ENCODE measurements at places on chromosomes 2 and 18.

DNA sequence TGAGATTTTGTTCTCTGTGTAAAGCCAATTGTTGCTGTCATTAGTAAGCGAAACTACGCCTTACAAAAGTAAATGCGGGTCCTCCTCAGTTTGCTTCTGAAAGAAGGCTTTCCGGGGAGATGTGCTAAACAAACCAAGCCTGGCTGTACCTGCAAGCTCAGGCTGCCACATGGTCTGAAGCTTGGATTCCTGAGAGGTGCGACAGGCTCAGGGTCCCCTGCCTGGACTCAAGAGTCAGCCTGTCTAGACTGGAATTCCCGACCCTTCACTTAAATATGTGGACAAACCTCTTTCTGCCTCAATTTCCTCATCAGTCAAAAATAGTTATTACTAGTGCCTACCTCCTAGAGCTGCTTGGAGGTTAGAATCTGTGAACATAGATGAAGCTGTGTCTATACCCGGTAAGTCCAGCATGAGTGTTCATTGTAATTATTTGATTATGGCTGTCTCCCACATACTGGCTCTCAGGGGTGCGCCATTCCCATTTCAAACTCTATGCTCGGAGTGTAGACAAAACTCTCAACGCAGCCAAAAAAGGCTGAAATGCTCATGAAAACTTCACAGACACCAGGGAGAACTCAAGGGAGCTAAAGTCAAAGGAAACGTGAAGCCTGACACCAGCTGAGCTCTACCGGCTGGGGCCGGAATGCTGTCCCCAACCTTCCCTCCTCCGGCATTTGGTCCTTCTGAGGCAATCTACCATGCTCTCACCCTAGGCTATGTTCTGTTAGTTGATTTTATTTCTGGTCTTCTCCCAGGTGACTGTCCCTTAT is 31.4 kb downstream of the SOWAHC start:
- DNase-seq = no peak

- DNase-seq = no peak
Observed at GRCh38 chr2:27441958-27442919, at the start of gene KRTCAP3. Gene KRTCAP3, plus strand, starts transcription at chr2:27442381. Its CDS starts 32 bp downstream, at chr2:27442413.

DNA sequence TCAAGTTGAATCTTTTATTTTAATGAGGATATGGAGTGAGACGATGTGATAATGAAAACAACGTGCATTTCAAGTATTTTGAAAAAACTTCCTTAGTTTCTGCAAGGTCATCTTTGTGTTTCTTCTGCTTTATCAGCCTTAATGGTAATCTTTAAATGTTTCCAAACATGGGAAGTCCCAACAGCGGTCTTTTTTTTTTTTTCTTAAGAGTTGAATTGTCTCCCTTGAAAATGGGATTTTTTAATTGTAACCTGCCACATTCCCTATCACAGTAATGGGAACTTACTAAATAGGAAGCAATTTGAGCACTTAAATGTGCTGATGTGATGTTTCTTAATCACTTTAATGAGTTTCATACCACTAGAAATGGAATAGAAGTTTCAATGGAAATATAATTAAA is 45.8 kb downstream of the ATIC start:
- DNase-seq = no peak

- DNase-seq = peak; percentile 2
Observed at GRCh38 chr2:83587309-83587708, 871.8 kb downstream of the SUCLG1 start.

DNA sequence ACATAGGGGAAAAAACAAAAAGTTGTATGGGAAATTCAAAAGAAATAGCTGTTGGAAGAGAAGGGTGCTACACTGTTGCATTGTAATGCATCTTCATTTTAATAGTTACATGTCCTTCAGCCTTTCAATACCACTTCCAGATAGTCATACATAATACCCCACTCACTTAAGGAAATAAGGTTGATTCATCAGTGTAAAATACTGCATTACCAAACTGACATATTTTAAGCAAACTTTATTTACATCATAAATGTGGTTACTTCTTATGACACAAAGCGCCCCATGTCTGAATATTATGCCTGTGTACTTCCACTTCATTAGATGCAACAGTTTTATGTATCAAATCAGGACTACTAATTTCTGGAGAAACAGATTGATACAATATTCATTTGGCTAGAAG is 4.5 kb downstream of the RBMS1 start:
- DNase-seq = no peak

- DNase-seq = no peak
Observed at GRCh38 chr18:51941999-51942398, 398.0 kb upstream of the DCC start.

DNA sequence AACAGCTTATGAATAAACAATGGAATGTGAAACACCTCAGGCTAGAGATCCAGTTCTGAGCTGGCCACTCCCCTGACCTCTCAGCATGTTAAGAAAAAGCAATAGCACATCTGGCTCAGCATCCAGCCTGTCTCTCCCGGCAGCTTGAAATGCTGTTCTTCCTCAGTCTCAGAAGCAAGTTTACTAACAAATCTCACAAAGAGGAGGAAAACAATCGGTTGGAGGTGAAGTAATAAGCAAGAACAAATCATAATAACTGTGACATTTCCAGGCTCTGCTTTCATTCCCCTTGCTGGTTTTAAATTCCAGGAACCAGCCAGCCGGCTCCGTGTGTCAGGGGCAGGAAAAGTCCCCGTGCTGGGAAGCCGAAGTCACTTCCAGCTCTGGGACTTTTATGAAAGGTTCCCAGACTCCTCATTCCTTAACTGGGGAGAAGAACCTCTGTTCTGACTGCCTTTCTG is 133.9 kb upstream of the ARL4C start:
- no peak for DNase-seq

- DNase-seq = no peak
Observed at GRCh38 chr18:21669736-21670285, 34.8 kb downstream of the ABHD3 start.

GRCh38 chr18:9365406-9365805 is 30.8 kb downstream of the TWSG1 start:
- no peak for DNase-seq

GRCh38 chr18:57269756-57270155 is 82.6 kb upstream of the ST8SIA3 start:
- no peak for DNase-seq

- no peak for DNase-seq
Observed at GRCh38 chr2:30380824-30381223, 66.2 kb upstream of the LCLAT1 start.

- no peak for DNase-seq
Observed at GRCh38 chr2:74441690-74442482, at the start of gene RTKN. Gene RTKN, minus strand, starts transcription at chr2:74441937. Its CDS starts 121 bp downstream, at chr2:74441816.

- DNase-seq = no peak
Observed at GRCh38 chr18:50313031-50313607, 25.6 kb upstream of the CXXC1 start.

GRCh38 chr2:191666226-191666625 is 11.7 kb upstream of the NABP1 start:
- no peak for DNase-seq

GRCh38 chr18:48803518-48803917 is 147.2 kb downstream of the SMAD7 start:
- no peak for DNase-seq

GRCh38 chr2:240920783-240921231 is 14.7 kb downstream of the CROCC2 start:
- DNase-seq = no peak

DNA sequence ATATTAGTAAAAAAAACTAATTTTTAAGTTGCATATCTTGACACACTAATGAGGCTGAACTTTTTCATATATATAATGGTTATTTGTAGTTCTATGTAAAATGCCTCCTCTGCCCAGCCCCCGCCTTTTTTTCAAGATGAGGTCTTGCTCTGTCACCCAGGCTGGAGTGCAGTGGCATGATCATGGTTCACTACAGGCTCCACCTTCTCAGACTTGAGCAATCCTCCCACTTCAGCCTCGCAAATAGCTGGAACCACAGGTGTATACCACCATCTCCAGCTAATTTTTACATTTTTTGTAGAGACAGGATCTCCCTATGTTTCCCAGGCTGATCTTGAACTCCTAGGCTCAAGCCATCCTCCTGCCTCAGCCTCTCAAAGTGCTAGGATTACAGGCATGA is 24.3 kb downstream of the ATF2 start:
- no peak for DNase-seq

GRCh38 chr2:115610888-115611287 is 1168.4 kb downstream of the DPP10 start:
- no peak for DNase-seq

GRCh38 chr2:108988796-108989713 is at the start of gene EDAR:
Gene EDAR, minus strand, starts transcription at chr2:108989220. Its CDS starts 58,206 bp downstream, at chr2:108931014.
- DNase-seq = no peak

GRCh38 chr18:79234438-79234837 is 161.3 kb upstream of the NFATC1 start:
- DNase-seq = no peak
